Tibial nerve (tissue), 4 donors: ENCODE measurements at places on chromosomes 7 and 10.

DNA sequence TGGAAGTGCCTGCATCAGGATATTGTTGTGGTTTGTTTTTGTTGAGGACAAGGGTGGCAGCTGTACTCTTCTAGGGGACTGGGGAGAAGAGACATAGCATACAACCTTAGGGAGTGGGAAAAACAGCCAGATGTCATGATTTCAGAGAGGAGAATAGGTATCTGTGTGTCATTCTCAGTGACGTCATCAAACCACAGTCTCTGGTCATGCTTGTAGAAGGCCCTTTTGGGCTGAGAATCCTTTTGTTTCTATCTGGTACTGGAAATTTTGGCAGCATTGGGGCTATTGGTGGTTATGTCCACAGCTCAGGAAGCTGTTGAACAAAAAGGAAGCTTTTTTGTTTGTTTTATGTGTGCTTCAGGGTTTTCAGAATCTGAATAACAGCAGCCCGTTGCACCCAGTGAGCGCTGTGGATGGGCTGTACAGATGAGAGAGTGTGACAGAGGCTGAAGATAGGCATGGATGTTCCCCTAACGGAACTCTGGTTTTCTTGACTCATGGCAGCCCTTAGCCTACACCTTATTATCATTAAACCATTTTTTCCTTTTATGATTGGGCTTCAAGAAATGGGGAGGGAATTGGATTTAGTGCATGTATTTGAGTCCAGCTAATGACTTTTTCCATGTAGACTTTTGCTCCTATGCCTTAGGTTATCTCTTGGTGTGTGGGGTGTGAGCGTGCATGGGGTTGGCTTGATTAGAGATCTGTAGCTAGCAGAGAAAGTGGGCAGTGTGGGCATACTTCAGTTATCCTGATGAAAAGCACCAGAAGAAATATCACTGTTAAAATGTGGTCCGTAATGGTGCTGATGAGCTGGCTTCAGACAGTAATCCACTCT is 65.7 kb downstream of the SND1 start:
- no peak for DNase-seq

DNA sequence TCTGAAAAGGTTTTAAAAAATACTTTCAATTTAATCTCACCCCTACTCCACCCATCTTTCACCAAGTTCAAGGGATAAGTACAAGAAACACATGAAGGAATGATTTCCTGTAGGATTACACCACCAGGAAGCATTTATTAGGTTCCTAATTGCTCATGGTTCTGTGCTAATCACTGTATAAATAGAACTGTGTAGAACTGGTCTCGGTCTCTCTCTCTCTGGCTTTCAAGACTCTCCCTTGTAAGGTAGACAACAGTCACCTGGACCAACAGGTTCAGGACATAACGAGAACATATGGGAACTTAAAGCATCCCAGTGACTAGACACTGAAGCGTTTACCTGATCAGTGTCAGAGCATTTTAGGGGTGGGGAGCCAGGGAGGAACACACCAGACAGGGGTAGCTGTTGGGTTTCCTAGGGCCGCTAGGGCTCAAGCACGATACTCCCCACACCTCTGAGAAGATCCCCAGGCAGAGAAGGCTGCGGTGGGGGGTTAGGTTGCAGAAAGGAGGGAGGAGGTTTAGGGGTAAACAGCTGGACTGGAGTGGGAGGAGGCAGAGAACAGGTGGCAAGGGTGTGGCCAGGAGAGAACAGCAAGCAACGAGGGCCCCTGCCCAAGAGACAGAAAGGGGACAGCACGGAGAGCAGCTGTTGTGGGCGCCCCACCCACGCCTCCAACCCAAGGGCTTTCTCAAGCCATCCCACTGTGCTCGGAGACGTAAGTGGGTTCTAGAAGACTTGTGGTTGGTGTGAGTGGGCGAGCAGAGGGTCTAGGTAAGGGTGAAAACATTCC is 52.5 kb upstream of the USP6NL start:
- no peak for DNase-seq

DNA sequence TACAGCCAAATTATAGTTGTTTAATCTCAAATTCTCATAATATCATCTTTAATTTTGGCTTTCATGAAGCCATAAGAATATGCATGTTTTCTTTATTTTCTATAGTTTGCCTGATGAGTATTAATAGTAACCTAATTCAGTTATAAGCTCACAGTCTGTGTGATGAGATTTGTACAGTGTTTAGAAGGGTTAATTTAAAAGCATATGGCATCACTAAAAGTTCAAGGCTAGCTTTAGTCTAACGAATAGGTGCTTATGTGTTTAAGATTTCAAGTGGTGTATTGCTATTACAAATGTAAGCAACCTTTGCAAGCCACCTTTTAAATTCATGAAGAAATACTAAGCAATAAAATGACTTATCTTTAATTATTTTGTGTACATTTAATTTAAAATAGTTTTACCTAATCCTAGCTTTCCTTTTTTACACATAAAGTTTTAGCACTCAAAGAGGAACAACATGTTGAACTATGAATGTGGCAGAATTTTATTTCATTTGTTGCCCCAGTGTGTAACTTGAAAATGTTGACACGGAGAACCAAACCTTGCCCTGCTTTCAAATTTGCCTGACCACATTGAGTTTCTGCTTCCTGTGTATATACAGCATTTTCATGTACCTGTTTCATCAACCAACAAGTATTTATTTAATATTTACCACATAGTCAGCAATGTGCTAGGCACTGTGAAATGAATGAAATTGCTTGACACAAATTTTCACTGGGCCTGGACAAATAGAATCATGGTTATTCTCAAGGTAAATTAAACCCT is 41.5 kb downstream of the TET1 start:
- no peak for DNase-seq

DNA sequence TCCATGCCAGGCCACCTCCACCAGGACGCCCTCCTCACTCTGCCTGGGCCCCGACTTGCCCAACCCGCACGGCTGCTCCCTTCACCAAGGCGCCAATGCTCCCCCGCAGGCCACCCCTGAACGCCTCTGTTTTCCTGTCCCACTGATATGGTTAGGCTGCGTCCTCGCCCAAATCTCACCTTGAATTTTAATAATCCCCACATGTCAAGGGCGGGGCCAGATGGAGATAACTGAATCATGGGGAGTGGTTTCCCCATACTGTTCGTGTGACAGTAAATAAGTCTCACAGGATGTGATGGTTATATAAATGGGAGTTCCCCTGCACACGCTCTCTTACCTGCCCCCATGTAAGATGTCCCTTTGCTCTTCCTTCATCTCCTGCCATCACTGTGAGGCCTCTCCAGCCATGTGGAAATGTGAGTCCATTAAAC is 29.8 kb downstream of the RSU1 start:
- no peak for DNase-seq

DNA sequence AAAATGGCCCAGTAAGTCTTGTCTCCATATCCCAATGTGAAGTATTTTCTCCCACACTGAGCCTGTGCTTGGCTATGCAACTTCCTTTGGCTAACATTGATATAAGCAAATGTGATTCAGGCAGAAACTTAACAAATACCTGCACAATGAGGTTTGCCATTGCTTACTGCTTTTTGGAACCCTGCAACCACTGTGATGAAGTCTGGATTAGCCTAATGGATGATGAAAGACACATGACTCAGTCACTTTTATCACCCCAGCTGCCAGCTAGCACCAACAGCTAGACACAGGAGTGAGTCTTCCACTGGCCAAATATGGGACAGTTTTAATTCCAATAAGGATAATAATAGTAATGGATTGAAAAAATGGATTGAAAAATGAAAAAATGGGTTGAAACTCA is 854.5 kb downstream of the GRM8 start:
- DNase-seq = no peak

DNA sequence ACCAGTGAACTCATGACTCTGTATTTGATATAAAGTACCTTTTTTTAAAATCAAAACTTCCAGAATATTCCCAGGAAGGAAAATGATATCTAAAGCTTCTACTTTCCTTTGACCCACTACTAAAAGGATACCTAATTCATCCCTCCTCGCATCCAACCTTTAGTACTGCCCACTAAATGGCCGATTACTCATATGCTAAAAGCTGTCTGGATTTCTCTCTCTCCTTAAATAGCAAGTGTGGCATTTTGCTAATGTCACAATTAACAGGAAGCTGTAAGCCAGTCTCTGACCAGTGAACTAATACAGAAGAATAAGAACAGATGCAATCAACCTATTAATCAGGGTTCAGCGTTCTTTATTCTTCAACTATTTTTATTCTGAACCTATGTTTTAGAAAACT is 59.0 kb downstream of the DNAJB9 start:
- DNase-seq = no peak

GRCh38 chr7:157903710-157904109 is 566.9 kb downstream of the DNAJB6 start:
- no peak for DNase-seq

- no peak for DNase-seq
These were observed 92.4 kb downstream of the FAM204A start for GRCh38 chr10:118249714-118250113.

GRCh38 chr10:125880719-125881118 is 373 bp downstream of the DHX32 start:
- no peak for DNase-seq

DNA sequence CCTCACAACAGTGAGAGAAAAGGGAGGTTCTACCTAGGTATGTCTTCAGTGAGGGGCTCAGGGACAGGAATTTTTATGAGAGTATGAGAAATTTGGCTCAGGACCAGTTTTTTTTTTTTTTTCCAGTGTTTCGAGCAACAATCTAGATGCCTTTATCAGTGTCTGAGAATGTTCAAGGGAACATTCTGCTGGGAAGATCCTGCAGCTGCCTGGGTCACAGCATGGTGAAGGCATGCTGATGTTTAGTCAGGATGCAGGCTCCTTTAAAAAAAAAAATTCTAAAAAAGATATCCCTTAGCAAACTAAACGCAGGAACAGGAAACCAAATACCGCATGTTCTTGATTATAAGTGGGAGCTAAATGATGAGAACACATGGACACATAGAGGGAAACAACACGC is 31.0 kb downstream of the SBDS start:
- no peak for DNase-seq

DNA sequence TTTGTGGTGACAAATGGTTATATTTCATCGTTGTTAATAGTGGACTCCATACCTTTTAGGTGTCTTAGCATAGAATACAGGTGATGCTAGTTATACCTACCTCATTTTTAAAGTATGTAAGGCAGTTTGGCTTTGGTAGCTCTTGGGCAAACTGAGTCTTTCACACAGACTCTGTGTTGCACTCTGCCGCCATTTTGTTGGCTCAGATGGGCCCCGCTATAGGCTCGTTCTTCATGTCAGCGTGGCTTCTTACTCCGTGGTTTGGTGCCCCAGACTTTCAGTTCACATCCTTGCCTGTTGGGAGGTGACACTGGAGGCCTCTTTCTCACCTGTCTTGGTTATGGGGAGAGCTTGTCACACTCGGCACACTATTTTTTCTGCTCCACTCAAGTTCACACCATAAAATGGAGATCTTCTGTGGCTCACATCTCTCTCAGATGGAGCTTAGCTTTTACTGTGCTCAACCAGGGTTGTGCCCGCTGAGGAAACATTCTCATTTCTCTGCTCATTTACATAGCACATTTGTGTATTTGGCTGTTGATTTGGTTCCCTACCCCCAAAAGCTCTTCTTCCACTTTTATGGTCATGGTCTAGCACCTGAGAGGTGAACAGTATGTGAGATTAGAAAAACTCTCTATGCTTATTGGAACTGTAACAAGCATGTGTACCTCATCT is 178.5 kb downstream of the ARID5B start:
- no peak for DNase-seq

DNA sequence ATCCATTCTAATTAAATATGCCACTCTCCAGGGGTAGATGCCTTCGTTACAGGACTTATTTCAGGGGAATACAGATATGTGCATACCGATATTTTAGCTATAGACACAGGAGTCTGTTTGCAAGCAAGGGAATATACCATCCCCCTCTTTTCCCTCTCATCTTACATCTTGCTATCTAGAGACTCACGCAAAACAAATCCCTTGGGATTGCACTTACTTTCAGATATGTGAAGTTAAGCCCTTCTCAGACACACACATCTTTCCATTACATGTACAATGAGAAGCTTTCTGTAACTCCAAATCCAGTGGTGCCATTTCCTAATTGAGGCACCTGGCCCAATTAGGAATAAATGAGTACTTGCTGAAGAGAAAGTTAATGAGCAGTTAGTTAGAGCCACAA is 250.4 kb upstream of the FZD8 start:
- DNase-seq = no peak

GRCh38 chr7:88669913-88670312 is 89.6 kb upstream of the ZNF804B start:
- no peak for DNase-seq

- DNase-seq = no peak
These were observed 112.6 kb downstream of the AOAH start for GRCh38 chr7:36611703-36612102.

GRCh38 chr7:43700059-43700501 is 29.2 kb downstream of the COA1 start:
- DNase-seq = no peak

GRCh38 chr10:18650404-18650997 is 886 bp downstream of the NSUN6 start:
- no peak for DNase-seq

DNA sequence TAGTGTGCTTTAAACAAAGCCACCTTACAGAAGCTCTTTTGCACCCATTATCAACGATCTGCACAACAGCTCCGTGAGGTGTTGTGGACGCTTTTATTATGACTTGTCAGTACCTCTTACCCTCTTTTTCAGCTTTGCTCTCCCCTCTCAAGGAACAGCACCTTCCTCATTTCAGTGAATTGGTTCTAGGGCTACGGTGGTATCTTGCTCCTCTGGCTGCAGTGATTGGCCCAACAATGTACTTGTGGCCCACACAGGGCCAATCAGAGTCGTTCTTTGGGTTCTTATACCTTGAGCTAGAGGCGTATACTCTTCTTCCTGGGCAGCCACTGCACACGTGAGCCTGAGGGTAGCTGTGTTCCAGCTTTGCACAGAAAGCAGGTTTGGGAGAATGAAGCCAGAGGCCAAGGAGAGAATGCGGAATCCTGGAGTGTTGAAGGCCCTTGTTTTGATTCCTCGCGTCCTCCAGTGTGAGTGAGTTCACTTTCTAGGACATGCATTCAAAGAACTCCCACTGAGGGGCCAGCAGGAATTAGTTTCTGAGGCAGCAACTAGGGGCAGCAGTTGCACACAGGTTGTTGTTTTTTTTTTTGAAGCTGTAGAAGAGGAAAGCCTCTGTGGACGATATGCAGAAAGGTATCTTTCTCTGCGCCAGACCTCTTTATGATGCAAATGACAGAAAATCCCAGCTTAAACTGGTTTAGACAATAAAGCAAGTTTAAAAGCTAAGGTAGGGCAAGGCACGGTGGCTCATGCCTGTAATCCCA is 49.8 kb upstream of the PDZD8 start:
- DNase-seq = no peak
